Uterine smooth muscle cell (primary cell): ENCODE measurements at places on chromosomes 2 and 18. TPM values are rescaled to one million over a fixed set of nuclear protein-coding genes. Genes with fewer than 3 reads are reported as not detected.

PLCD4 gene
- 2.1 and 2.6 TPM in 2 replicates for total RNA-seq

MARCHF4 gene
- 2.4 and 3.1 TPM in 2 replicates for total RNA-seq

TFCP2L1 gene
- under 0.01 TPM in 2 replicates for total RNA-seq

RAX gene
- not detected in 2 replicates for total RNA-seq
